CD8-positive, alpha-beta T cell (primary cell): ENCODE measurements at places on chromosomes 13 and 19.

GRCh38 chr13:105159841-105160240, 1375.6 kb downstream of the EFNB2 start:
- DNase-seq: no peak

- no peak for DNase-seq
Measured at GRCh38 chr13:46229251-46229650, 17.5 kb downstream of the LRRC63 start.

- peak; percentile 50 for DNase-seq
Measured at GRCh38 chr19:56111601-56112312, 9.3 kb downstream of the ZNF787 start.

- DNase-seq: no peak
Measured at GRCh38 chr13:105050686-105051085, 1484.8 kb downstream of the EFNB2 start.

DNA sequence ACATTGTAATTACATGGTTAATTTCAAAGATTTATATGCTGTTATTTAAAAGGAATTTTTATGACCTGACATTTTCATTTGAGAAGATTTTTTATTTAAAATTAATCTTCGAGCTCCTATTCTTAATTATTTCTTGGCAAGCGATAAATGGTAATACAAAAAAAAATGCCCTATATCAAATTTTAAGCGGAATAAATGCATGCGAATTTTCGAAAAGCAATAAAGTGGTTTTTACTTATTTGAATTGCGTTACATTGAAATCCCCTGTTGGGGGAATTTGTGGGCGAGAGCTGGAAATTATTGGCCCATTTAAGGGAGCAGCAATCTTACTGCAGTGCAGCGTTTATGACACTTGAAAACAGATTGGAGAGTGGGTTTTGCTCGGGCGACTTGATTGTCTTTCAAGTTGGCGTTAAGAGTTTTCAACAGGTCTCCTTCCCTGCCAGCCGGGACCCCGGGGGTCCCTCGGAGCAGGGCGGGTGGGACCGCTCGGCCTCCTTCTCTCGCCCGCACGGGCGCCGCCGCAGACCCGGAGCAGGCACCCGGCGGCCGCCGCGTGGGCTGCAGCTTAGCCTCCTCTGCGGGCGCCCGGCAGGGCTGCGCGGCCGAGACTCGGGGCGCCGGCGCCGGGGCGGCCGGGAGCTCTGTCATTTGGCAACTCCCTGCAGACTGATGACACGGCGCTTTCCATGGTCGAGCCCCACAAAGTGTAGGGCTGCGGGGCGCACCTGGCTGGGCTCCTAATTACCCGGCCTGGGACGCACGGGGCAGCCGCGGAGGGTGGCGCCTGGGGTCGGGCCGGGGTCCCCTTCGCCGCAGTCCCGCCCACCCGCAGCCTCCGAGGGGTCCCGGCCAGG, 255.1 kb upstream of the SOX21 start:
- DNase-seq: no peak
